Memory B cell (primary cell): ENCODE measurements at places on chromosomes 7 and 10.

DNA sequence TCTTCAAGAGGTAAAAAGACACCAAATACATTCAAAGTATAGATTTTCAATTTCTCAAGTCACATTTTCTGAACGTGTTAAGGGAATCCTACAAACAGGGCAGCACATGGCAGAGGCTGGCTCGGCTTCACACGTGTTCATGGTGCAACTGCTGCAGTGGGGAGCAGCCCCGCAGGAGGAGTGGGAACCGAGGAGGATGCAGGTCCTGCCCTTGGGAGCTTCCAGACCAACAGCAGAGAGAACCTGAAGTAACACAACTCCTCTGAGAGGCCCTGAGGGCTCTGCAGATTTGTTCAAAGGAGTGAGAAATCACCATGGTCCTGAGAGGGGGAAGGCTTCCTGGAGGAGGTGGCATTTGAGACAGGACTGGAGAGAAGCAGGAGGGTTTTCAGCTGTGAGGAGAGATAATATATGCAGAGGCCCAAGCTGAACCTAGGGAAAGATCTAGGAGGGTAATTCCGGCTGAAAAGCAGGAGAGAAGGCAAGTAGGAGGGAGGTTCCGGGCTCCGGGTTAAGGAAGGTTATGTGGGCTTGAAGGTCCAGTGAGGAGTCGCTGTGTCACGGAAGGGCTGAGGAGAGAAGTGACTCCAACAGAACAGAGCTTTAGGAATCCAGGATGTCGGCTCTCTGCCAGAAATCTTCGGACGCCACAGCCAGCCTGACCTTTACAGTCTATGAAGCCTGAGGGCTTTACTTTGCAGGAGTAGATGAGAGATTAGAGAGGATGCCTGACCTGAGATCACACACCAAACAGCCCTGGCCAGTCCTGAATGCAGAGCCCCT is 77.5 kb downstream of the GPR26 start:
- no peak for DNase-seq

DNA sequence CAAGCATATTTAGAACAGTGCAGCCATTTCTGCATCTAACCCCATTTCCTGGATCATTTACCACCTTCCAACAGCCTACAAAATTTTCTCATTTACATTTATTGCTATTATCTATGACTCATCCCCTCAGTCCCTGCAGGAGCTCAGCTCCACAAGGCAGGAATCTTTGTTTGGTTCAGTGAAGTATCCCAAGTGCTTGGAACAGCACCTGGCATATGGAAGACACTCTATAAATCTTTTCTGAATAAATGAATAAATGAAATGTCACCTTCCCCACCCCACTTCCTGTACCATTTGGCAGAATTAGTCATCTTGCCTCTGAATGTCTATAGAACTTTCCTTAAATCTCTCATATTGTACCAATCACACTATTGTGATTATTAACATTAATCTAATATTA is 110.7 kb downstream of the HIP1 start:
- DNase-seq = no peak

DNA sequence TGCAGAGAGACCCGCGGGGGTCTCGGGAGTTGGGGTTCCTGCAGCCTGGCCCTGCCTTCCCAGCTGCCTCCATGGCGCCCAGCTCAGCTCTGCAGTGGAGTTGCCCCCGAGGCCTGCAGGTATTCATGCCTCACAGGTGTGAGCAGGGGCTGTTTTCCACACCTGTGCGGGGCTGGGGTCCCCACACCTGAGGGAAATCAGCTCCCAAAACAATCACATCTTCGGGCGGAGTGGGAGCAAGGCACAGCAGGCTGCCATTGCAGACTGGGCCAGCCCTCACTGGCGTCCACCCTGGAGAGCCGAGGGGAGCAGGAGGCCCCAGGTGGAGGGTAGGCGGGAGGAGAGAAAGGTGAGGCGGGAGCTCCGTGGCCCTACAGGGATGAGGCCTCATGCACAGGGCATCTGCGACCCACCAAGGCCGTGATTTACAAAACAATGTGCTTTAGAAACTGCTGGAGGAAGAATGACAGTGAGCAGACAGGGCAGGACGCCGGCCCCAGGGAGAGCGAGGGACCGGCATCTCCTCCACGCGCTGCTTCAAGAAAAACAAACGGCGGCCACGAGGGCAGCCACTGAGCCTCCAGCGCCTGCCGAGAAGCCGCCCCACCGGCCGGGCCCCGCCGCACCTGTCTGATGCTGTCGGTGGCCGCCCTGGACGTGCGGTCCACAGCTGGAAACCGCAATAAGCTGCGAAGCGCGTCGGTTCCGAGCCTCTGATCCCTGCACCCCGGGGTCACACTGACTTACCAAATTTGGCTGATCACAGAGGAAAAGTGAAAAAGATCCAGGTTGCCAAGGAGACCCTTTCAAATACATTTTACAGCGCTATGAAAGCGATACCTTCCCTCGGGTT is 53.0 kb upstream of the PDGFA start:
- DNase-seq = no peak

- DNase-seq = no peak
Measured at GRCh38 chr7:19480383-19480782, 228.5 kb downstream of the POLR1F start.

- no peak for DNase-seq
Measured at GRCh38 chr7:80935991-80936780, 17.3 kb upstream of the SEMA3C start.

DNA sequence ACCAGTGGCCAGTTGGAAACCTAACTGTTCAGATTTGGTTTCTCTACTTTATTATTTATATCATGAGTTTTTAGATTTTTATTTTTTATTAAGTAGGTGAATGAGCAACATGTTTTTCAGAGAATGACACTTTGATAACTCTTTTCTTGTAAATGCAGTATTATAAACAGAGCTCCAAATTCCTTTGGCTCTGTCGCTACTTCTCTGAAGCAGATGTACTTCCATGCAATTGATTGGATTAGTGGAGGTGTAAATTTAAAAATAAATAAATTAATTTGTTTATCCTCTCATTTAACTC is 34.3 kb upstream of the ICA1 start:
- DNase-seq = no peak

DNA sequence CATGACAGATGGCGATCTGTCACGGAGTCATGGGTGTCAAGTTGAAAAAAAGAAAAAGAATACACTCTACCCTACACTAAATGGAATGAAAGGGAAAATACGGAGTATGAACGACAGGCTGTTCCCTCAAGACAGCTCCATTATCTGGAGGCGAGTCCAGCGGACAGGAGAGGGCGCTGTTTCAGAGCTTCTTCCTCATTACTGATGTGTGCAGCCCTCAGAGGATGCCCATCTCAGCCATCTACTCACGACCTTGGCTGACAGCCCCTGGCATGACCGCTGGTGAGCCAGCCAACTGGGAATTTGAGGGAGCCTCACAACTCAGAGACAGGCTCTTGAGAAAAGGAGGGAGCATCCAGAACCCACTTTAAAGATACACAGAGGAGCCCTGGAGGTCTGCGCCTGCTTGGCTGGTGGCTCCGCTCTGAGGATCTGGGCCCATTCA is 49.6 kb upstream of the SMNDC1 start:
- DNase-seq = peak; percentile 77

DNA sequence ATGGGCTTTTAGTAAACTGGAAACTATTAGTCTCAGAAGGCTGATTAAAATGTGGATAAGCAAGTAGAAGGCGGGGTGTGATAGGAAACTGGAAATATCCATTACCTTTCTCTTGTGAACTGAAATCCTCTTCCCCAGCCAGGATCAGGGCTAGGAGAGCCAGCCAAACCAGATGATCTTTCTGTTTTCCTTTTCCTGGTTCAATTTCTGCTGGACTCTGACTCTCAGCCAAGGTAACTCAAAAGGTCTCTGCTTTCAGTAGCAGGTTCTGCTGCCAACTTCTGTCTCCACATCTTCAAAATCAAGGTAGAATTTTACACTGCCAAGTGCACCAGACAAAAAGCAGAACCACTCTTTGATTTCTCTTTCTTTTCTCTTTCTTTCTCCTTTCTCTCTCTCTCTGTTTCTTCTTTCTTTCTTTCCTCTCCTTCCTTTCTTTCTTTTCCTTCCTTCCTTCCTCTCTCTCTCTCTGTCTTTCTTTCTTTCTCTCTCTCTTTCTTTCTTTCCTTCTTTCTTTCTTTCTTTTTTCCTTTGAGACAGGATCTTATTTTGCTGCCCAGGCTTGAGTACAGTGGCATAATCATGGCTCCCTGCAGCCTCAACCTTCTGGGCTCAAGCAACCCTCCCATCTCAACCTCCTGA is 30.8 kb downstream of the OTUD1 start:
- no peak for DNase-seq

DNA sequence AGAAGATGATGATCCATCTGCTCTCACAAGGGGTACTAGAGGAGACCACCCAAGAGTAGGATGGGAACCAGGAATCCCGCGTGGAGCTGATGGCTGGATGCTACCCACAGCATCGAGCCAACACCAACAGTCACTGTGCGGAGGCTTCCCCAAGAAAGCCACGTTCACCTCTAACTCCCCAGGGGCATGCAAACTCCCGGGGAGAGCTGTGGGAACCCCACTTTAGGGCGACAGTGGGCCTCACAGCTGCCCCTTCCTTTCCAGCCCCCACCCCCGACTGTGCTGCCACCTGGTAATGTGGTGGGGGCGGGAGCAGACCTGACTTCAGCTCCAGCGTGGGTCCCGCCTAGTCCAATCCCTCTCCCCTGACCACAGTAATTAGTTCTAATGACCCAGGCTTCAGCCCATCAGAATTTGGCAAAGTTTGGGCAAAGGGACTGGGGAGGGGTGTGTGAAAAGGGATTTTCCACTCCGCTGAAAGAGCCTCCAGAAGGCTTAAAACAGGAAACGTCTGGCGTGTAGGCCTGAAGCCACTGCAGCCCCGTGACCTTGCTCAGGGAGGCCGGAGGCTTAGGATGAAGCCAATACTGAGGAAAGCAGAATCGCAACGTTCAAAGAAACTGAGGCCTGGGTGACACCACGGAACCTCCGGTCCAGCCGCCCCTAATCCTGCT is 20.3 kb downstream of the ASB13 start:
- DNase-seq = no peak

DNA sequence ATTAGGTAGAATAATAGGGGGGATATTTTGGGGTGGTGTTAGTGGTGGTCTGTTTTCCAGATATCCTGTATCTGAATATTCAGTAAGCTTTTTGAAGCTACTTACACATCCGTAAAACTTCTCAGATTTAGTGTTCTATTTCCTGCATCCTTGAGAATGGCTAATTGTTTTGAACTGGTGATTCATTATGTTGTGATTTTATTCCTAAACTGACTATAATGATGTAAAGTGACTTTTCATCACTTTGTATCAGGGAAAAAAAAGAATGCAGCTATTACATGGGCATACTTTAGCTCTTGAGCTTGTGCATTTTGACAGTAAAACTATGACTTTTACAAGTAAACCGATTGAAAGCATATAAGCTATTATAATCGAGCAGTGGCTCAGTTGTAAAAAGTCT is 18.2 kb downstream of the WAC start:
- DNase-seq = no peak

DNA sequence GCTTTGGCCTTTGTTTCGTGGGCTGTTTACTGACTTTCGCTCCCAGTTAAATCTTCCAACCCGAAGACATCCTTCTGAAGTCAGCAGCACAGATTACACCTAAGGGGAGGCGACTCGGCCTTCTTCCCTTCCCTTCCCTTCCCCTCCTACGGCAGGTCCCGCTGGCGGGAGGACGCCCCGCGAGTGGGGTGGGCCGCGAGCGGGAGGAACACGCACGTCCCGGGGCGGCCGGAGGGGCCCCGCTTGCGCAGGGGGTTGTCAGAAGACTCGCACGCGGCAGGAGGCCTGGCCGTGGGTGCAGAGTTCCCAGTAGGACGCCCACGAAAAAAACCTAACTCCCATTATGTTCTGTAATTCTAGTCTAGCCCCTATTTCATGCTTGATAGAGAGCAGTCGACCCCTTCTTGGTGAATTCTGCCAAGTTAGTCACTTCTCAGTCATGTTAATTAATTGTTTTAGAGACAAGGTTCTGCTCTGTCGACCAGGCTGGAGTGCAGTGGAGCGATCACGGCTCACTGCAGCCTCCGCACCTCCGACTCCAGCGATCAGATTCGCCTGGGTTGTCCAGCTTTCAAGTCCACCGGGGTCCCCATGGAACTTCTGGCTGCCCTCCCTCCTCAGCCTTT is 19.2 kb upstream of the ZNF32 start:
- DNase-seq = no peak

DNA sequence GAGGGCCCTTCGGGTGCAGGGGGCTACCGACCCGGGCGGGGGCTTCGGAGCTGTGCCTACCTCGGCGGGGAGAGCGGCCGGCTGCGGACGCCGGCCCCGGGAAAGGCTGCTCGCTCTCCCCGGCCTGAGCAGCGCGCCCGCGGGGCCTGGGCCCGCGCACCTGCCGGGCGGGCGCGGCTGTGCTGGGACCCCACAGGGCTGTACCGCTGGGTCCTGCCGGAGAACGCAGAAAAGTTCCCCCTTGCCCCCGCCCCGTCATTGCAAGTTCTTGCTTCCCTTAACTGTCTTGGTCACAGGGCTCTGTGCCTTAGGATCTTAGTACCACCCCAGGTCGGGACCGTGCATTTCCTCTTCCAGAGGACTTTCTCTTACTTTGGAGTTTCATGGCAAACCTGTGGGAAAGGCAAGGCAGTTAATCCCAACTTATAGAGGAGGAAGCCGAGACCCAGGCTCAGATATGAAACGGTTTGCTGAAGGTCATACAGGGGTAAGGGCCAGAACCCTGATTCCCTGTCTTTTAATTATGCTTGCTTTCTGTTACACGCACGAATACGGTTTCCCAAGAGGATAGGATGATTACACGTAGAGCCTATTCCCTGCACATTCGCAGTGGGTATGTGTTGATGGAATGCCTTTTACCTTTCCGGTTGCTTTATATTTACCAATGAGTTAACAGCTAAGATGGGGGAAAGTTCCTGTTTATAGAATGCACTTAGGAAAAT is 652 bp downstream of the PCGF5 start:
- no peak for DNase-seq

DNA sequence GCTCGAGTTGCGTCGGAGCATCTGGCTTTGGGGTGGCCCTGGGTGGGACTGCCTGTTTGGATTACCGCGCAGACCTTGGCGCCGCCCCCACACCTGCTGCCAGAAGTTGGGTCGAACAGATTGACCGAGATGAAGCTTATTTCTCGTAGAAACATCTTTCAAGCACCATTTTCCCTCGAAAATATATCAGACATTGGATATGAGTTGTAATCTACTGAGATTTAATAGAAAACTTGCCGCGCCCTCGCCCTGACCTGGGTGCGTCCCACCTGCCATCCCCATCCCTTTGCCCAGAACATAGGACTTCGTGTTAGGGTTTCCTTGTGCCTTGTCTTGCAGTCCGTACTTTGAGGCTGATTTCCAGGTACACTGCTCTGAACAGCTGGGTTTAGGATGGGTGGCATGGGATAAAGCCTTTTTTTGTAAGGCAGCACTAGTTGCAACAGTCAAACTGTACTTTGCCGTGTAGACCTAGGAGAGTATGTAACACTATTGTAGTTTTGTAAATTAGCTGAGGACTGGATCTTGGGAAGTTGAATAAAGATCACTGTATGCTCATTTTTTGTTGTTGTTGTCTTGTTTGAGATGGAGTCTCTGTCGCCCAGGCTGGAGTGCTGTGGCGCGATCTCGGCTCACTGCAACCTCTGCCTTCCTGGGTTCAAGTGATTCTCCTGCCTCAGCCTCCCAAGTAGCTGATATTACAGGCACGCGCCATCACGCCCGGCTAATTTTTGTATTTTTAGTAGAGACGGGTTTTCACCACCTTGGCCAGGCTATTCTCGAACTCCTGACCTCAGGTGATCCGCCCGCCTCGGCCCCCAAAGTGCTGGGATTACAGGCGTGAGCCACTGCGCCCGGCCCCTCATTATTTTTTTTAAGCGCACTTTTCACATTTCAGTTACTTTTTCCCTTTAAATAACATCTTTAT is 978 bp downstream of the OGDH start:
- no peak for DNase-seq
